ENCODE measurements at places on chromosomes 11 and 22.

DNA sequence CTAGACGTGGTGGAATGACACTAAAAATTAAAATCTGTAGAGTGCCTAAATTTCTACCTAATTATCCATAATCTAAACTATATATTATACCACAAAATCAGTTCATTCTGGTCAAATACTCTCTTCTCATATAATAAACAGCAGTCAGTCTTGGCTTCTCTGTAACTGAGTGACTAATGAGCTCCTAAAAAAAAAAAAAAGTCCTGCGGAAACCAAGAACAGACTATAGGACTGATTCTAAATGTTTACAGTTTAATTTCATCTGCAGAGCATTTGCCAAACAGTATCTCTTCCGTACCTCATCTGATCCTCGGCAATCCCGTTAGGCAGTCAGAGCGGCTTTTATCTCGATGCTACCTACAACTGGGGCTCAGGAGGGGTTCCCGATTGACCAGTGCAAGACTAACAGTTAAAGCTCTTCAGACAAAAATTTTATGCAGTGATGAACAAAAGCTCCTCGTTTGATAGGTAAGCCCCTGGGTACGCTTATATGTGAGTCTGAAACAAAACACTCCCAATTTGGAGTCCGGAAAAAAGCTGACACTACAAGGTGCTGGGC is 686 bp downstream of the KIF18A start:
- no peaks in the 10 kb centered on the region for H3K36me3 ChIP-seq
- peak overlapping the region; percentile 52 for H3K4me3 ChIP-seq
- H3K27ac ChIP-seq = peak overlapping the region; percentile 98
- DNase-seq = no peak

- no peaks in the 10 kb centered on the region for H3K4me1 ChIP-seq
- no peak for DNase-seq
- no peaks in the 10 kb centered on the region for H3K27me3 ChIP-seq
- H3K36me3 ChIP-seq = no peaks in the 10 kb centered on the region
Measured at GRCh38 chr11:122173587-122173986, 57.6 kb upstream of the BLID start.

GRCh38 chr11:79110321-79110720 is 330.5 kb downstream of the TENM4 start:
- no peaks in the 10 kb centered on the region for H3K4me1 ChIP-seq
- H3K36me3 ChIP-seq = no peaks in the 10 kb centered on the region
- H3K27me3 ChIP-seq = no peaks in the 10 kb centered on the region
- DNase-seq = no peak

GRCh38 chr11:44767421-44767820 is 40.7 kb downstream of the TSPAN18 start:
- no peak overlapping the region for H3K27ac ChIP-seq
- H3K27me3 ChIP-seq = no peaks in the 10 kb centered on the region
- H3K4me1 ChIP-seq = peaks cover 4% of the 10 kb centered on the region
- no peak for DNase-seq

- no peaks in the 10 kb centered on the region for H3K36me3 ChIP-seq
- no peak within 1 kb of the TSS for H3K4me3 ChIP-seq
- H3K4me1 ChIP-seq = peaks cover 12% of the 10 kb centered on the region
- peak within 1 kb of the TSS; percentile 12 for H3K27ac ChIP-seq
- H3K27me3 ChIP-seq = no peaks in the 10 kb centered on the region
Measured at GRCh38 chr11:57751676-57752253, at the start of gene BTBD18. Gene BTBD18, minus strand, starts transcription at chr11:57751819. Its CDS starts 631 bp downstream, at chr11:57751188.

DNA sequence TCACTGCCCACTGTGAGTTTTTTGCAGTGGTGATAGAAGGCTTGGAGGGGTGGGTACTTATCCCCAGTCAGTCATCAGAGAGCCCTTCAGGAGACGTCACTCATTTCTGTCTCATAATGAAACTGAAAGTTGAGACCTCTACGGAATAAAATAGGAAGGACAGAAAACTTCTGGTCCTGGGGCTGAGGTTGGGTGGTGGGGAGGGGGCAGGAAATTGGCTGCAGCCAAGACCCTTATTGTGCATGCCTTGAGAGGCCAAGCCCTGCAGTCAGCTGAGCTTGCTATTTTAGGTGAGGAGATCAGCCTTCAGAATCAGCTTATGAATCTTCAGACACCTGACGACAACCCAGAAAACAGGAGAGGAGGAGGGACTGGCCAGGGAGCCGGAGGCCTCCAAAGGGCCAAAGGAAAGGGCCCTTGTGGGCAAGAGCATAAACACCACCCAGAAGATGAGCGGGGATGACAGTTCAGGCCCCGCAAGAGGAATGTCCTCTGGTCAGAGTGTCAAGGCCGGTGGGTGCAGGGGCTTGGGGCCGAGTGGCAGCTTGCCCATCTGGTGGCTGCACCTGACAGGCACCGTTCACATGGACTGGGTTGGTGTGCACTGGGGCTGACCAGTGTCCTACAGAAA is 17.9 kb upstream of the ADA2 start:
- no peaks in the 10 kb centered on the region for H3K36me3 ChIP-seq
- no peak for DNase-seq
- no peak overlapping the region for H3K27ac ChIP-seq
